ENCODE measurements at places on chromosomes 2 and 18. TPM values are rescaled to one million over a fixed set of nuclear protein-coding genes. Genes with fewer than 3 reads are reported as not detected.

DNA sequence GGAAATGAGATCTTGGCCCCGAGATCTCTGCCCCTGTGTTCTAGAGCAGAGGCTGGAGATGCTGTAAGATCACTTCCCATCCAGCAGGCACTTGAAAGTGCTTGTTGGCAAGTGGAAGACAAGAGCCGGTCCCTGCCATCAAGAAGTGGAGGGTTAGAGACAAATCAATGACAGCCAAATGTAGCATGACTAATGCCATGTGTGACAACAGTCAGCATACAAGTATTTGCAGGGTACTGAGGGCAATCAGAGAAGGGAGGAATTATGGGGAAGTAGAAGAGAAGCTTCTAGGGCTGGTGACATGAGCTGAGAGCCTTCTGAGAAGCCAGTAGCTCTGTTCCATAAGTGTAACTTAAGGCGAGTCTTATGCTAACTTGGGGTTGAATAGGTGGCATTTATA is 58.6 kb downstream of the TMEM17 start:
- DNase-seq = no peak

DNA sequence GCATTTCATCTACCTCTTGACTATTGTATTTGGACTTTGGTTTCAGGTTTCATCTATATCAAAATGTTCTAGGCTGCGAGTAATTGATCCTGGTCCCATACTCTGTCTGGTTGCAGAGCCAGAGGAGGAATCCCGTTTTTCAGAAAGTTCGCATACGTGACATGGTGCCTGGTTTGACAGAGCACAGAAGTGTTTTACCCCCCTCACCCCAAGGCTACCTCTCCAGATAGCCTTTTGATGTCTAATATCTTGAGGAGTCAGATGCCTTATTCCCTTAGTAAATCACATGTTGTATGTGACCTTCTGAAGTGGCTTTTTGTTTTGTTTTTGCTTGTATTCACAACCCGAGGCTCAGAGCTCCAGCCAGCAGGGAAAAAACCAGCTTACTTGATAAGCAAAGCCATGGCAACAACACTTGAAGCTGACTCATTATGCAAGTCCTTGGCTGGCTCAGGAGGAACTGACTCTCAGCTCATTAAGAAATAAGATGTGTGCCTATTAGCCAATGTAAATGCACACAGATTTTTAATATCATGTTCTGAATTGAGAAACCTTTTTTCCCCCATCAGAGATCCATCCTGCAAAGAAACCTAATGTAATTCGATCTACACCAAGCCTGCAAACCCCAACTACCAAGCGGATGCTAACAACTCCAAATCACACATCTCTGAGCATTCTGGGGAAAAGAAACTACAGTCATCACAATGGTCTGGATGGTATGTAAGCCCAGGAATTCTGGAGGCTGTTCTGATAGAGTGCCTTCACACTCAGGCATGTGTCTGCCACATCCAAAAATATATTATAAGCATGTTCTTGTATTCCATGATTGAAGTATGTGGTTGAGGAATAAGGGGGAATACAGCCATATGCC is 41.4 kb downstream of the OXER1 start:
- peak; percentile 12 for DNase-seq

CLASP1 gene
- total RNA-seq = 58.0 TPM

UNC80 gene
- total RNA-seq = 0.19 TPM

GCG gene
- not detected for total RNA-seq

- DNase-seq = no peak
These were observed 75.3 kb downstream of the MBD2 start for GRCh38 chr18:54149078-54149697.

DNA sequence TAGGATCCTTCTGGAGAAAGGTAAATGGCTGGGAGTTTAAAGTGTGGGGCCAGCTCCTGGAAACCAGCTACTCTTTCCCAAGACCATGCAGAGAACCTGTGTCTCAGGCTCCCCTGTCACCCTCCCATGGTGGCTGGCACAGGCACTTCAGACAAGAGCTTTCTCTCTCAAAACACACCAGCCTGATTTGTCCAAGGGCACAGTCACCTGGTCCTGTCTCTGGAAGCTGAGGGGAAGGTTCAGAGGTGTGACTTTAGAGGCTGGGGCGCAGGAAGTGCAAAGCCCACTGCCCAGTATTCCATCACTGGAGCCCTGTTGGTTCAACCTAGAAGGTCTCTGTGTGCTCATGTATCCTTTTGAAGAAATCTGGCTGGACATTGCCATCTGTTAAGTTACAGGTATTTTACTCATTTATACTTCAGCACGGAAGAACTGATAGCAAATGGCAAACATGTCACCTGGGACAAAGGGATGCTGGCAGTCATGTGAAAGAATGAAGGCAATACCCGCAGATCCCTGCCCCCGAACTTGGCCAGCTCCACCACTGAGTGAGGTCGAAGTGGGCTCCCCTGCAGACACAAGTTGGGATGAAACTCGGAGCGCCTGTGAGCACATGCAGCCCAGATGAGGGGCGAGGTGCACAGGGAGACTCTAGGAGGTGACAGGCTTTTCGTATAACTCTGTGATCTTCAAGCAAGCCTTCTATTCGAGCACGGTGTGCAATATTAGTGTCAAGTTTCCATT is 96.9 kb upstream of the MGAT4A start:
- DNase-seq = no peak

LRP1B gene
- 0.04 TPM for total RNA-seq

GRCh38 chr18:37429791-37430190 is 135.8 kb downstream of the CELF4 start:
- DNase-seq = no peak

ZNF396 gene
- 0.11 TPM for total RNA-seq

- no peak for DNase-seq
These were observed 119.9 kb downstream of the COPS8 start for GRCh38 chr2:237205561-237205971.

DNA sequence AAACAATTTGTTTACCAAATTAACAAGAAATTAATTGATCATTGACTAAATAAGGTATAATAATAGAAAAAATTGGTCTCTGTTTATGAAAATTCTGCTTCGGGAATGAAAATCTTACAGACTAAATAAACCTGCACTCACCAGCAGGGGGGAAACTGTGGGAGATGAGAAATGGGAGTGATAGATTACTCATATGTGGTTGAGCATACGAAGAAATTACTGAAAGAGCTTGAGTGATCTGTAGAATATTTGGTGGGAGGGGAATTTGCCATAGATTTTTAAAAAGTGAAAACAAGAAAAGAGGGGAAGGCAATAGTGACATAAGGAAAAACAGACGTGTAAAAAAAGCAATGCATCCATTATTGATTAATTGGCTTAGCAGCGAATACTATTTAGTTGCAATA is 2.2 kb downstream of the HMSD start:
- no peak for DNase-seq

- DNase-seq = no peak
These were observed 62.3 kb downstream of the PLEKHA3 start for GRCh38 chr2:178542569-178542968.

GRCh38 chr2:181463588-181463987 is 6.4 kb downstream of the ITGA4 start:
- no peak for DNase-seq

SERPINB7 gene
- total RNA-seq = not detected

DNA sequence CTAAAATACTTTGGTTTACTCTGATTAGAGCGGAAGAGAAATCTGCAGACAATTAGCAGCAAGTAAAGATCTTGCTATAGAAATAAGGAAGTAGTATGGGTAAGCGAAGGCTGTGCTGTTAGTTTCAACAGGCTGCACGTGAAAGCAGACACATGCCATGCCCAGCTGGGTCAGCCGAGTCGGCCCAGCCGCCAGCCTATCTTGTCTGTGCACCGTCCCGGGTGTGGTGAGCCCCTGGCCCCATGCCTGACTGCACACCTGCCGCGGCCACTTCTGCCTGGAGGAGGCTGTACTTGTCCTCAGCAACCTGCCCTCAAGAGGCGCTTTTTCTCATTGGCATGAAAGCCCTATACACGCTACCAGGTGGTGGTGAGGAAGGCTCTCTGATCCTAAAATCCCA is 185.5 kb downstream of the SEPTIN10 start:
- no peak for DNase-seq

ABCG5 gene
- total RNA-seq = not detected

TACR1 gene
- total RNA-seq = 1.8 TPM

PPP4R1 gene
- total RNA-seq = 129 TPM

- DNase-seq = no peak
These were observed 240.8 kb downstream of the BCL11A start for GRCh38 chr2:60312618-60313017.

BCL11A gene
- 38.4 TPM for total RNA-seq

DNA sequence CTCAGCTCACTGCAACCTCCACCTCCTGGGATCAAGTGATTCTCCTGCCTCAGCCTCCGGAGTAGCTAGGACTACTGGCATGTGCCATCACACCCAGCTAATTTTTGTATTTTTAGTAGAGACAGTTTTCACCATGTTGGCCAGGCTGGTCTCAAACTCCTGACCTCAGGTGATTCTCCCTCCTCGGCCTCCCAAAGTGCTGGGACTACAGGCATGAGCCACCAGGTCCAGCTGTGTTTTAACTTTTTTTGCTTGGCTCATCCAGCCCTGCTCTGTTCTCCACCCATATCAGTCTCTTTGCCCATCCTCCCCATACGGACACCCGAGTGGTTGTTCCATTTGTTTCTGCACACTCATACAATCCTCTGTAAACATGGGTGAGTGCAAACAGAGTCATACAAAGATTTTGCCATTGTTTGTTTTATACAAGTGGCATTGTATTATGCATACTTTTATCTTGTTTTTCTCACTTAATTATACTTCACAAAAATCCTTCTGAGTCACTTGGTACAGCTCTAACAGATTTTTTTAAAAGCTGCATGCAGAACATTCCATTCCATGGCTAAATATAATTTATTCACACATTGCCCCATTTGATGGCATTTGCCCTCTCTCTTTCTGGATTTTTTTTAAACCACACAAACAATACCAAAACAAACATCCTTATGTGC is 5.3 kb downstream of the APOB start:
- no peak for DNase-seq

DNA sequence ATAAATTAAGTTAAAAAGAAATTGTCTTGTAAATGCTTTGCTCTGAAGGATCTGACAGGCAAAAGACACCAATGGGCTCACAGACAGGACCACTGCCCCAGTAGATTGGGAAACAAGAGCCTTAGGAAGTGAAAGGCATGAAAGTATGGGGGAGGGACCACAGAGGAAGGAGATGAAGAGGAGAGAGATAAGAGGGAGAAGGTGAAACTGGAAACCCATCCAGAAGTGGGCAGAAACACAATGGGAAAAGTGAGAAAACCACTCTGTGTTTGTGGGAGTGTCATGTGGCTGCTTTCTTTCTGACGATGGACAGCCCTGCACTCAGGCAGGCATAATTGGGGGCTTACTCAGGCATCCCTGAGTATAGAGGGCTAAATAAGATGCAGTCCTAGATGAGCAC is 101.5 kb upstream of the STON1 start:
- DNase-seq = no peak
